ENCODE measurements at places on chromosomes 16 and 17. TPM values are rescaled to one million over a fixed set of nuclear protein-coding genes. Genes with fewer than 3 reads are reported as not detected.

DNA sequence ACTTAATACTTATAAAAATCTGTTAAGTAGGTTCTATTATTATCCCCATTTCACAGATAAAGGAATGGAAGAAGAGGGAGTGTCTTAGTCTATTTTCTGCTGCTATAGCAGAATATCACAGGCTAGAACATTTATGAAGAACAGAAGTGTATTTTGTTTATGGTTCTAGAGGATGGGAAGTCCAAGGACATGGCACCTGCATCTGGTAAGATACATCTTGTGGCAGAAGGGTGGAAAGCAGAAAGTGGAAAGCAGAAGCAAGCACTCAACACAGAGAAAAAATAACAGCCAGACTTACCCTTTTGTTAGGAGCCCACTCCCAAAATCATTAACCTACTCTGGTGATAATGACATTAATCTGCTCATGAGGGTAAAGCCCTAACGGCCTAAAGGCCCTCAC, 422.4 kb downstream of the NPIPA8 start:
- no peak for DNase-seq

DNA sequence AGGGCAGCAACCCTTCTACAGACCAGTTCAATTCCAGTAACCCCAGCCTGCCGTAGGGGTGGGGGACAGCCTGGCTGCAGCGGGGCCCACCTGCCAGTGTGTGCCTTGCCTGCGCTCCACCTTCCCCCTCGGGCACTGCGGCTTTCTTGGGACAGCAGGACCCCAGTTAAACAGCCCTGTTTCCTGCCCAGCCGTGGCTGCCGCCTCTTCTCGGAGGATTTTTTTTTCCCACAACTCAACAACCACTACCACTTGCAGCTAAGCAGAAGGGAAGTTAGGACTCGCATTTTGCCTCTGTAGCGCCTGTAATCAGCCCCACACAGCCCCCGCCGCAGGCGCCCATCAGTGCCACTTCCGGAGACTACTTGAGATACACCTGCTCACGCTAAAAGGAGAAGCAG, 76.1 kb downstream of the RAI1 start:
- no peak for DNase-seq

- DNase-seq: no peak
These were observed 20.2 kb downstream of the FOXF1 start for GRCh38 chr16:86530251-86531190.

Gene TBC1D3G
- not detected for total RNA-seq

DNA sequence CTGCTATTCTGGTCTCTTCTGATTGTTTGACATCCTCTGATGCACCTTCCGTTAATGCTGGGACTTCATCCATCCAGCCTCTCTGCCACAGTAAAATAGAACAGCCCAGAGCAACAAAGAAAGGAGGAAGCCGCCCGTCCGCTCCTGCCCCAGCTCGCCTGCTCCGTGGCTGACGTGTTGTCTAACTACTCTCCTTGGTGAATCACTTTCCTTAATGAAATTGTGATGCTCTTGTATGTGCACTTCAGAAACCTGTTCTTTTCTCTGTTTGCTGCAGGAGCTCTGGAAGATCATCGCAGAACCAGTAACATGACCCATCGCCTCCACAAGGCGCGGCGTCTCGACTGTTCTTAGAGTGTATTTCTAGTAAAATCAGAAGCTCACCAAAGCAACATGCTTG, 24.3 kb downstream of the METTL22 start:
- DNase-seq: no peak

- DNase-seq: no peak
These were observed 7.2 kb upstream of the USP10 start for GRCh38 chr16:84692451-84693214.

DNA sequence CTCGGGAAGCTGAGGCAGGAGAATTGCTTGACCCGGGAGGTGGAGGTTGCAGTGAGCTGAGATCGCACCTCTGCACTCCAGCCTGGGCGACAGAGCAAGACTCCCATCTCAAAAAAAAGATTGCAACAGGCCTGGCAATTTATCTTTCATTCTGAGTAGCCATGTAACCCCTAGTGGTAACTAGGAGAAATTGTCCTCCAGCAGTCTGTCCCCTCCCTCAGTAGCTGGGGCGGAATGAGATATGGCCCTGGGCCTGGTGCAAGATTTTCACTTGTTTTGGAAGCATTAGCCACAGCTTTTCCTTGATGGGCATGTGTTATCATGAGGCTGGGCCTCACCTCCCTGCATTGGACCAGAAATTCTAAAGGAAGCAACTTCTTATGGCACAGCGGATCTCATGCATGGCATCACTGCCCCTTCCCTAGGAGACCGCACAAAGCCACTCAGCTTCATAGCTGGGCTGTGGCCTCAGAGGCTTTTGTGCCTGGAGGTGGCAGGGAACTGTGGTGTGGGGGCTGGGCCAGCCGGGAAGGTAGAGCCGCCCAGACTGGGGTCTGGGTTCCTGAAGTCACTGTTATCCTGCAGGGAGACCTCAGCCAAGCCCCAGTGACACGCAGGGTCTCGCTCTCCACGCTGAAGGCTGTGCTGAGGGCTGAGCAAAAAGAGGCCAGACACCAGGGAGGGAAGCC, 13.4 kb downstream of the NATD1 start:
- DNase-seq: no peak

- DNase-seq: no peak
These were observed 43.4 kb upstream of the TAC4 start for GRCh38 chr17:49891271-49891670.

DNA sequence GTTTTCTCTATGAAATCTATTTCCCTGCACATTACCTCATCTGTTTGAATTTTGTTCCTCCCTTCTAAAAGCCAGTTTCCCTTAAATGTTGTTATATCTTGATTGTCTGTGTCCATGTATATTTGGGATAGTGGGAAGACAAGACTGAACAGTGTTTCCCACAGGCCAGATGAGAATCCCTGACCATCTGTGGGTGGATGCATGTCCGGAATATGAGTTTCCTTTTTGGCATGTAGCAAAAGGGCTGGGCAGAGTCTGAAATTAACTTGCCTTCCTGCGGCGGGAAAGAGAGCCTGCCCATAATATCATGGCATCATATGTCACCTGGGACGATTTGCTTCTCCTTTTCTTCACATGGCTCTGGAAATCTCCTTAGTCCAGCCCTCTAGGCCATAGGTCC, 385.8 kb upstream of the MAF start:
- no peak for DNase-seq

- DNase-seq: peak; percentile 21
These were observed 36.3 kb downstream of the PLXDC1 start for GRCh38 chr17:39115135-39115534.

DNA sequence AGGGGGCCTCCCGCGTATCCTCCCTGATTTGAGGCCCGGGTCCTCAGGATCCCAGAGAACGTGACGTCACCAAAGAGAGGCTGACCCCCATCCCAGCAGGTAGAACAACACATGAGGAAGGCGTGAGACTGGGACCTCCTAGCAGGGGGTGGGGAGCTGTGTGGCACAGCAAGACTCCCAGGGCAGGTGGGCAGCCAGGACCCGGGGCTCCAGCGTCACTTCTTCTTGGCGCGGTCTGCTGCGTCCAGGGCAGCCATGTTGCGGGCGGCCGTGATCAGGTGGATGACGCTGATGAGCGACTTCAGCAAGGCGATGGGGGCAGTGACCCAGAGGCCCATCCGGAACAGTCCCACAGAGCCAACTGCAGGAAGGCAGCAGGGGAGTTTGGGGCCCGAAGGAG, 4.1 kb downstream of the CDIPT start:
- DNase-seq: no peak

- DNase-seq: no peak
These were observed 18.4 kb downstream of the OTOP3 start for GRCh38 chr17:74954115-74954514.

Gene MEOX1
- not detected for total RNA-seq

- DNase-seq: no peak
These were observed 323.8 kb upstream of the TNRC6C start for GRCh38 chr17:77634710-77635109.

Gene MMP28
- 0.68 TPM for total RNA-seq

Gene RECQL5
- total RNA-seq: 14.3 TPM

DNA sequence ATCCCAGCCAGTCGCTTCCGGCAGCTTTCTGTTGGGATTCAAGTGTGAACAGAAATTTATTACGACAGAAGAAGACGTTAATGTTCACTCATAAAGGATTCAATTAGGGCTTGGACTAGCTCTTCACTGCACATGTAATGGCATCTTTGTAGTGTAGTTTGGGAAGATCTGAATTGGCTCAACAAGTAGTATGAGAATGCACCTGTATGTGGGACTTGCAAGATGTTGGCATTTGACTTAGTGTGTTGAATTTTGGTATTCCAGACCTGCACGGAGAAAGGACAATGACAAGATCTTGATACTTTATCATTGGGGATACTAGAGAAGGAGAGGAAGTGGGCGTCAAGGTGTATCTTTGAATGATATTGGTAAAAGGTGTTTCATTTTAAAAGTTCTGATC, 1.2 kb downstream of the PSMD11 start:
- no peak for DNase-seq

DNA sequence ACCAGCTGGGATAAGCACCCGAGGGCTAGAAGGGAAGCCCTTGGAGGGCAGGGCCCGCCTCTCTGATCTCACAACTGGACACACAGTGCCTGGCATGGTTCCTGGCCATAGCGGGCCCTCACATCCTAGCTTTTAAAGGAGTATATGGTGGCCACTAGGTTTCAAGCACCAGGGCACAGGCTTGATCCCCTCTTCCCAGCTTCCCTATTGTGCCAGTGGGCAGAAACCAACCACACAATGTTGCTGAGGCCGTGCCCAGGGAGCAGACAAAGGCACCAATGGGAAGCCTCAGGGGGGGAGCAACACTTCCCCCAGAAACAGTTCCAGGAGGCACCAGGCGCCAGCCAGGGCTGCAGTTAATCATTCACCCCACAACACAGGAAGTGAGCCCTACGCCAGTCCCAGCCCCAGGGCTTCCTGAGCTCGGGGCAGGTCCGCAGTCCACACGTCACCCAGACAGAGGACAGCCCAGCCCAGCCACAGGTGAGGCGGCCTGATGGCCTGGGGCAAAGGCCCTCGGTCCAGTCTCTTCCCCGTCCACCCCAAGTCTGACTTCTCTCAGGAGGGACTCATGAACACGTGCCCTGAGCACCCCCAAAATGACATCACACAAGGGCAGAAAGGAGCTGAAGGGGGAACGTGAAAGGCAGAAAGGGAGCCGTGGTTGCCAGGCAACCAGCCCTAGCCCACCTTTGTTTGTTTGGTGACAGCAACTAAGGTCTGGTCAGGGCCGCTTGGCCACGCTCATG, 12.8 kb downstream of the SMIM5 start:
- no peak for DNase-seq

Data from H4 (cell line).